NCI-H2081 (cell line): ENCODE measurements at places on chromosomes 6 and 20.

DNA sequence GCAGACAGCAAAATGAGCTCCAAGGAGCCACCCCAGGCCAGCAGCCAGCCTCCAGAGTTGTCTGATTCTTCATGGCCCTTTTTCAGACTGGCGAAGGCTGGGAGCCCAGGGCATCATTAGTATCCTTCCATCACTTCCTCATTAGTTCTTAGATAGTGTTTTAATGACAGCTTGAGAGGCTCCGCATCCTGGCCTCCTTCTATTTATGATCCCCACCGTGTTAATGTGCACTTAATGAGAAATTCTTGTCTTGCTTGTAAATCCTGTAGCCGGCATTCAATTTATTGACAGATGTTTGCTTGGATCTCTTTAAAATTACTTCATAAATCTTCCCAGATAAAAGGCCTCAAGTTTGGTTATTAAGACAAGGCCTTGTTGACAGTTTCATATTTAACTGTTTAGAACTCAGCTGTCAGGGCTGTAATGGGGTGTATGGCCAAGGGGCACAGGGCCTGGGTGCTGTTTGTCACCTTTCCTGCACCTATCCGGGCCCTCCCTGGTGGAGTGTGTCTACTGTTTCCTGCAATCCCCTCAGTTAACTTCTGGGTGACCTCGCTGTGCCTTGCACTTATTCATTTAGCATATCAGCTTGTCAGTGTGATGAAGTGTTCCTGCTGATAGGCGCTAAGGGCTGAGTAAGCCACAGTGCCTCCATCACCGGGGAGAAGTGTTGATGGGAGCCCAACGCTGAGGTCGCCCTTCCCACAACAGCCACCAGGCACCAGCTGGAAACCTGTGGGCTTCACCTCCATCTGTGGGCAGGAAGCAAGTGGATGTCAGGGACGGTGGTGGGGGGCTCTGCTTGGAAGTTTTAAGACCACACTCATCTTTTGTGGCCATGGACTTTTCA, 169.3 kb downstream of the TSHZ2 start:
- no peak for DNase-seq

GRCh38 chr6:42624601-42625000, 60.8 kb downstream of the UBR2 start:
- DNase-seq: no peak

DNA sequence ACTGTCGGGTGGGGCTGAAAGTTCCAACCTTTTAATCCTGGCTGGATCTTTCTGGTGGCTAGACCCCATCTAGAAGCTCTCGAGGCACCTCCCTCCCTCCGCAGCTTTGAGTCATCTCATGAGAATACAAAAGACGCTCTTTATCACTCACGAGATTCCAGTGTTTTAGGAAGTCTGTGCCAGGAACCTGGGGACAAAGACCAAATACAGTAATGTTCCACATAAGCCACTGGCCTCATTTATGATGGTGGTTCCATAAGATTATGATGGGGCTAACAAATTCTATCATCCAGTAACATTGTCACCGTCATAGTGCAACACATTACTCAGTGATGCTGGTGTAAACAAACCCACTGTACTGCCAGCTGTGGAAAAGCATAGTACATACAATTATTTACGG, 48.7 kb downstream of the NCOA7 start:
- DNase-seq: peak; percentile 30

- no peak for DNase-seq
These were observed 113.0 kb upstream of the RREB1 start for GRCh38 chr6:6994796-6995195.

DNA sequence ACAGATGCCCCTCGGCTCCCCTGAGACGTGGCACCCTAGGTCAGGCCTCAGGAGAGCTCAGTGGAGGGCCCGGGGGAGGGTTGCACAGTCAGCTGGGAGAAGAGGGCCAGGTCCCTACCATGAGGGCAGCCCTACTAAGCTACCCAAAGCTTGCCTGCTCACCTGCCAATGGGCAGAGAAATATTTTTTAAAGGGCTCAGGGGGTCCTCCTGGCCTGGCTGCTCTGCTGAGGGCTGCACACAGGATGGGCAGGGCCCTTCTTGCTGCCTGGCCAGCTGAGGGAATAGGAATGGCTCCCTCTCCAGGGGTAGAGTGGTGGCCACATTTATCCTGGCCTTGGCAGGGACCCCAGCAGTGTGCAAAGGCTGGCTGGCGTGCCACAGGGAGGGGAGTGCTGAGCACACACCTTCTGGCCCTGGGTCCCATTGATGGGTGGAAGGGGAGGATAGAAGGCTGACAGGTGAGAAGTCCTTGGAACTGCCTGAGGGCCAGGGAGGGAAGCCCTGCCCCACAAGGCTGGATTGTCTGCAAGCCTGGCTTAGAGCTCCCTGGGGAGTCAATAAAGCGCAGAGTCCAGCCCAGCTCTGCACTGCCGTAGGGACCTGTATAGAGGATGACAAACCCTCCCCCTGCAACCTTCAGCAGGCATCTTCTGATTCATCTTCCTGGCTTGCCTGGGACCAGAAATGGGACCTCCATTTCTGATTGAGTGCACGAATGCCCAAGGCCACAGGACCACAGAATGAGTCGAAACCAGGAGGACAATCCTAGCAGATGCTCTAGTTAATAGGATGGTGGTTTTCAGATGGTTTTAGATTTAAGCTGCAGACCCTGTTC, 62.1 kb downstream of the NOL4L start:
- peak; percentile 69 for DNase-seq

GRCh38 chr6:2763345-2763841, 1.8 kb upstream of the WRNIP1 start:
- no peak for DNase-seq

- no peak for DNase-seq
These were observed 8.8 kb downstream of the FOXC1 start for GRCh38 chr6:1618311-1619097.

GRCh38 chr6:15439410-15440025, 193.6 kb downstream of the JARID2 start:
- DNase-seq: no peak

GRCh38 chr6:28927846-28928245, 4.1 kb upstream of the TRIM27 start:
- DNase-seq: no peak

- no peak for DNase-seq
These were observed 129.7 kb upstream of the AKAP12 start for GRCh38 chr6:151109869-151110575.

DNA sequence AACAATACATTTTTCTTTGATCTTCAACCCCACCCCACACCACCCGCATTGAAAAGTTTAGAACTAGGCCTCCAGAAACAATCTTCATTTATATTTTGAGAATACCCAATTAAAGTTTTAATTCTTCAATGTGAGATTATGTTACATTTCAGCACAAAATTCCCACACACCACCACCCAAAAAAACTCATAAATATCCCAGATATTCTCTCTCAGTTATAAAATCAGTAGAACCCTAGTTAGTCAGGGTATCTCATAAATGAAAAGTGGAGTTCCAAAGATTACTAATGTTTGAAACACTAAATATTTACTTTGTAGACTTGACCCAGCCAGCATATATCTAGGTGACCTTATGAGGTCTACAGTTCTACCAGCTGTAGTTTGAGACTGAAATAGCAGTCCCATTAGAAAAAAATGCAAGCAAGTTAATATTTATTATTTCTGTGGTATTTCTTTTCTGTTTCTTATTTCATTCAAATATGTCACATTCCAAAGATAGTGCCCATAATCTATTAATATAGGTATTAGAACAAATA, 371.0 kb downstream of the TENT5A start:
- DNase-seq: no peak

DNA sequence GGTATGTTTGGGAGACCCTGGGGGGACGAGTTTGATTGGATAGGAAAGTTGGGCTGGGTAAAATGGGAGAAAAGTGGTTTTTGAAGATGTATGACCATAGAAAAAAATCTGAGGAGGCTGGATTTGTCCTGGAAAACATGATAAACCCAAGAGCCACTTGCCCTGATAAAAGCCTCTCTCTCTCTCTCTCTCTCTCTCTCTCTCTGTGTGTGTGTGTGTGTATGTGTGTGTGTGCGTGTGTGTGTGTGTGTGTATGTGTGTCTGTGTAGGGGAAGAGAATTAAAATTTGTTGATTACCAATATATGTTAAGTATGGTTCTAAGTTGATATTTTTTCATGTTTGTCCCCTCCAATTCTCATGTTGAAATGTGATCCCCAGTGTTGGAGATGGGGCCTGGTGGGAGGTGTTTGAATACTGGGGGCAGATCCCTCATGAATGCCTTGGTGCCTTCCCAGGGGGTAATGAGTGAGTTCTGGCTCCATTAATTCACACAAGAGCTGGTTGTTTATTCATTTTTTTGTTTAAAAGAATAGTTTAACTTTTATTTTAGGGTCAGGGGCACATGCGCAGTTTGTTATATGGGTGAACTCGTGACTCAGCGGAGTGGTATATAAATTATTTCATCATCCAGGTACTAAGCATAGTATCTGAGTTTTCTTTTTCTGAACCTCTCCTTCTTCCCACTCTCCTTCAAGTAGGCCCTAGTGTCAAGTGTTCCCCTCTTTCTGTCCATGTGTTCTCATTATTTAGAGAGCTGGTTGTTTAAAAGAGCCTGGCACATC, 208.8 kb downstream of the TFAP2B start:
- no peak for DNase-seq

- DNase-seq: no peak
These were observed 38.0 kb downstream of the EZR start for GRCh38 chr6:158780988-158781691.

DNA sequence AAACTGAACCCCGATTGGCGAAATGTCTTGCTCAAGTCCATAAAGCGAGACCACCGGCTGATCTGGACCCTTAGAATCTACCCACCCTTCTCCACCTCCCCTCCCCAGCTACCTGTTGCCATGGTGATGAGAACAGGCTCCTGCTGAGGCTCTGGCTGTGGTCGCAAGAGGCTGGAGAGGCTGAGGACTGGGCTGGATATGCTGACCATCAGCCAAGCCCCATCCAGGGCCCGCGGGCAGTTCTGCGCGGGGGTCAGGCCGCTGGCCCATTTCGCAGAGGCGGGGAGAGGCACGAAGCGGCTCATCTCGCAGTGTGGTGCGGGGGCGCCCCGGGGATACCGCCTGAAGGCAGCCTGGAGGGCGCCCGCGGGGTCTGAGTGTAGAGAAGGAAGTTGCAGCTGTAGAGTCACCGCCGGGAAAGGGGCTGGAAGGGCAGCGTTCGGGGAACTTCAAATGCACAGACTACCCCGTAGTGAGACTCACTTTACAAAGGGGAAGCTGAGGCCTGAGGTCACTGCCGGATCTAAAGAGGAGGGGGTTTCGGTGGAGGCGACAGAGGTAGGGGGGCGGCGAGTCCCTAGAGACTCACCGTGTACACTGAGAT, 671 bp downstream of the TAPBP start:
- peak; percentile 45 for DNase-seq

- DNase-seq: no peak
These were observed 127.9 kb upstream of the TOP1 start for GRCh38 chr20:40900666-40901215.

- no peak for DNase-seq
These were observed 10.5 kb downstream of the PIGT start for GRCh38 chr20:45426320-45427016.

GRCh38 chr20:44460795-44461141, 14.9 kb upstream of the TTPAL start:
- peak; percentile 28 for DNase-seq

DNA sequence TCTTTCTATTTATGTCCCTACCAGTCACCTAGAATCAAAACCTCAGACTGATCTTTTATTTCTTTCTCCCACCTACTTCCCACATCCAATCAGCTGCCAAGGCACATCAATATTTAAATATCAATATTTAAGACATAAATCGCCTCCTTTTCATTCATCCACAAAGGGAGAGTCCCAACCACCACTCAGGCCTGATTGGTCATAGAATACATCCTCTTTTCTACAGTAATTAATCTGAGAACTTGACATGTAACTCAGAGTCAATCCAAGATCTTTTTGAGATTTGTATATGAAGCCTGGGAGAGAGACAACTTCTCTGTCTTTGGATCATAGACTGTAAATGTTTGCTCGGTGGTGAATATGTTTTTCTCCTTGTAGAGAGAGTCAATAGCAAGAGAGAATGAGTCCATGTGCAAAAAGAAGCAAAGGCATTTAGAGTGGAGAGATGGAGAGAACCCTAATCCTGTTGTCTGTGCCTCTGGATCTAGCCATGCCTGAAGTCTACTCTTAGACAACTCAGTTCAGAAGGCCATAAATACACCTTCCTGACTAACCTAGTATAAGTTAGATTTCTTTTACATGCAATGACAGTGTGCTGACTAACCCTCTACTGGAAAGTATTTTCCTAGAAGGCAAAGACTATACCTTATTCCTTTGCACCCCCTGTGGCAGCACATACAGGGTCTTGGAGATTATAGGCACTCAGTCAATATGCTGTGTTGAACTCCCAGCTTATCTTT, 12.1 kb upstream of the NEDD9 start:
- DNase-seq: no peak

- no peak for DNase-seq
These were observed 258.5 kb downstream of the KHDC1L start for GRCh38 chr6:72966628-72967280.

GRCh38 chr20:60271597-60271996, 313.4 kb downstream of the CDH26 start:
- no peak for DNase-seq

- DNase-seq: no peak
These were observed 7.1 kb downstream of the UQCC2 start for GRCh38 chr6:33704215-33705066.

DNA sequence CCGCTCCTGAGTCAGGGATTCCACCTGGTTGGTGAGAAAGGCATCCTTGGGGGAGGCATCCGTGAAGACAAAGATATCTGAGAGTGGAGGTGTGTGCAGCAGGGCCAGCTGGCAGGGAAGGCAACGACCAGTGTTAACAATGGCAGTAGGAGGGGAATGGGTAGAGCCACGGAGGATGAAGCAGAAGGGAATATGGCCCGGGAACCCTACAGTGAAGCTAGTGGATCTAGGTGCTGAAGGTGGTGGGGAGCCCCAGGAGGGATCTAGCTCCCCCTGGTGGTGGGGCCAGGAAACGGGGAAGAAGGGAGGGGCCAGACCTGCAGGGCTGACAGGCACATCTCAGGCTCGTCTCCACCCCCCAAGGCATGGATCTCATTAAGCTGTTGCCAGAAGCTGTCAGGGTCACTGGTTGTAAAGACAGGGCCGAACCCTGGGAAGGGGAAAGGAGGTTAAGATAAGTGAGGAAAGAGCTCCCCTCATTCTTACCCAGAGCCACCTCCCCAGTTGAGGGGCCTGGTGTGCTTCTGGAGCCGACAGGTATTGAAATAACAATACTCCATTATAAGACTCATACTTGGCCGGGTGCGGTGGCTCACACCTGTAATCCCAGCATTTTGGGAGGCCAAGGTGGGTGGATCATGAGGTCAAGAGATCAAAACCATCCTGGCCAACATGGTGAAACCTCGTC, 7.3 kb downstream of the VWA7 start:
- peak; percentile 36 for DNase-seq

GRCh38 chr6:7260291-7261031, 52.5 kb downstream of the SSR1 start:
- DNase-seq: no peak

GRCh38 chr6:163494279-163494727, 79.8 kb downstream of the QKI start:
- no peak for DNase-seq

GRCh38 chr6:100592929-100593328, 128.2 kb upstream of the SIM1 start:
- peak; percentile 89 for DNase-seq
